ENCODE measurements at places on chromosomes 16 and 17. TPM values are rescaled to one million over a fixed set of nuclear protein-coding genes. Genes with fewer than 3 reads are reported as not detected.
A peak's percentile ranks its signal among the peaks of the same experiment; 100 is the strongest.

GRCh38 chr17:21033350-21033749 is 9.5 kb downstream of the USP22 start:
- no peak for DNase-seq
- peaks cover 66% of the 10 kb centered on the region for H3K4me1 ChIP-seq
- H3K27me3 ChIP-seq: no peaks in the 10 kb centered on the region

GRCh38 chr17:39205112-39205526 is 5.0 kb downstream of the RPL19 start:
- no peaks in the 10 kb centered on the region for H3K27me3 ChIP-seq
- no peak overlapping the region for H3K4me3 ChIP-seq
- DNase-seq: no peak
- H3K4me1 ChIP-seq: peaks cover 38% of the 10 kb centered on the region
- H3K36me3 ChIP-seq: peaks cover 40% of the 10 kb centered on the region

DNA sequence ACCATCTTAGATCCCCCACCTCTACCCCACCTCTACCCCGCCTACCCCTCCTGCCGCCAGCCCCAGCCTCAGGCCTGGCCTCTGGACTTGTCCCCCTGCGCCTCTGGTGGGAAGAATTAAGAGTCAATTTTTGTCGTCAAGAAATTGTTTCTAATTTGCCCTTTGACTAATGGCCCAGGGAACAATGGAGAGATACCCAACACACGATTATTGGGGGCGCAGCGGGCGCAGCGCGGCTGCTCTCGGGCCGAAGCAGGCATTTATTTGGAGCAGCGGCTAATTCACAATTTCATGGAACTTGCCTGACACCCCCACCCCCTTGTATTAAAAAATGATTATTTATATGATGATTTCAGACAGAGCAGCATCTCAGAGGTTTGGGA is 4.4 kb upstream of the BAHCC1 start:
- DNase-seq: no peak
- peaks cover 43% of the 10 kb centered on the region for H3K4me1 ChIP-seq
- H3K36me3 ChIP-seq: no peaks in the 10 kb centered on the region
- H3K27me3 ChIP-seq: no peaks in the 10 kb centered on the region
- H3K27ac ChIP-seq: peak overlapping the region; percentile 97

- DNase-seq: no peak
- peak within 1 kb of the TSS; percentile 64 for H3K4me3 ChIP-seq
- H3K36me3 ChIP-seq: no peaks in the 10 kb centered on the region
- no peaks in the 10 kb centered on the region for H3K27me3 ChIP-seq
- peaks cover 20% of the 10 kb centered on the region for H3K4me1 ChIP-seq
- no peak within 1 kb of the TSS for H3K27ac ChIP-seq
Observed at GRCh38 chr17:2025220-2025621, at the start of gene RTN4RL1. RTN4RL1 (minus strand) TSS chr17:2025334; CDS start chr17:2024865, 469 bp downstream.

DNA sequence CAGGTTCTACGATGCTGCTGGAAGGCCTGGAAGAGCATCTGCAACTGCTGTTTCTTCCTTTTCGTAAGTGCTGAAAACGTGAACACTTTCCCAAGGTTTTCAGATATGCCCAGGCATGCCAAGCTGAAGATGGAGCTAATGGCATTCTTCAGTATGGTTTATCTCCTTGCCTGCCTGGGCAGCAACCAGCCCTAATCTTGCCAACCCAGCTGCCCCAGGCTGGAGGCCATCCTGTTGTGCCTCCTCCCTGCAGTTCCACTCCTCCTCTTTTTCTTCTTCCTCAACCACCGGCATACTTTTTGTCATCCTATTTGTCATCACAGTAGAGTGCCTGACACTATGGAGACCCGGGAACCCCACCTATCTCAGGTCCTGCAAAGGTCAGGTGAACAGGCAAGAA is 1849.3 kb downstream of the TP53TG3F start:
- no peaks in the 10 kb centered on the region for H3K4me1 ChIP-seq
- no peak overlapping the region for H3K27ac ChIP-seq
- H3K4me3 ChIP-seq: no peak overlapping the region
- DNase-seq: no peak
- no peaks in the 10 kb centered on the region for H3K36me3 ChIP-seq

- no peaks in the 10 kb centered on the region for H3K4me1 ChIP-seq
- no peak overlapping the region for H3K4me3 ChIP-seq
- no peaks in the 10 kb centered on the region for H3K27me3 ChIP-seq
- DNase-seq: no peak
- no peak overlapping the region for H3K27ac ChIP-seq
Observed at GRCh38 chr16:81106826-81107503, 10.8 kb upstream of the GCSH start.

- H3K27me3 ChIP-seq: no peaks in the 10 kb centered on the region
- H3K36me3 ChIP-seq: no peaks in the 10 kb centered on the region
- peak overlapping the region; percentile 37 for H3K4me3 ChIP-seq
- H3K27ac ChIP-seq: peak overlapping the region; percentile 97
Observed at GRCh38 chr16:69918241-69918640, 32.9 kb upstream of the CLEC18A start.

FN3K gene
- total RNA-seq: 10.5 TPM

LONP2 gene
- total RNA-seq: 70.0 TPM

MYL11 gene
- total RNA-seq: not detected

RRAD gene
- 54.2 TPM for total RNA-seq
